ENCODE measurements at places on chromosomes 7 and 10.

DNA sequence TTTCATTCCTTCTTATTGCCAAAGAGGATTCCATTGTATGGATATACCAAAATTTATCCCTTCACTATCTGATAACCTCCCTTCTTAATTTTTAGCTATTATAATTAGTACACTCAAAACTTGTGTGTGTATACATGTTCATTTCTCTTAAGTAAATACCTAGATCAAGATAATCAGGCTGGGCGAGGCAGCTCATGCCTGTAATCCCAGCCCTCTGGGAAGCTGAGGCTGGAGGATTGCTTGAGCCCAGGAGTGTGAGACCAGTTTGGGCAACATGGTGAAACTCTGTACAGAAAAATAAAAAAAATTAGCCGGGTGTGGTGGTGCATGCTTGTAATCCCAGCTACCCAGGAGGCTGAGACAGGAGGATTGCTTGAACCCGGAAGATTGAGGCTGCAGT lies 15.8 kb upstream of the ACHE start:
- DNase-seq, result no peak

DNA sequence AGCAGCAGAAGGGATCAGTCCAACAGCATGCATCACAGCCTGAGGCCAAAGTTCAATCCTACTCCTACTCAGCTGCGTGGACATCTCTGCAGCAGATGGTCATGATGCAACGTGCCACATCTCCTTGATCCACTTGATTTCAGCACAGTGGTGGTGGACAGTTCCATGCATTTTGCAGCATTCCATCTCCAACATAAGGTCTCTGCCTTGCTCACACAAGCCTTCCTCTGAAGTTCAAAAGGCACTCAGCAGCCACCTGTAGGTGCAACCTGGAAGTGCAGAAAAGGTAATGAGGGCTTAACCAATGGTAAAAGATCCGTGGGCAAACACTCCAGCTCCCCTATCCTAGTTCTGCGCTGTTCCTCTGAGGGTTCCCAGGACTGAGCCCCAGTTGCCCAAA lies 57.5 kb upstream of the CHCHD3 start:
- peak; percentile 14 for DNase-seq

- no peak for DNase-seq
Observed at GRCh38 chr10:126021833-126022500, 125.6 kb downstream of the FANK1 start.

- DNase-seq, result no peak
Observed at GRCh38 chr7:27199849-27200760, at the start of gene HOXA13. Gene HOXA13, minus strand, starts transcription at chr7:27200091. Its CDS starts 14 bp downstream, at chr7:27200077.

GRCh38 chr7:45576249-45576929 lies 2.2 kb downstream of the ADCY1 start:
- DNase-seq, result no peak

GRCh38 chr10:20888620-20889330 lies 8.3 kb downstream of the NEBL start:
- no peak for DNase-seq
